ENCODE measurements at places on chromosomes 2 and 18.

- no peak for DNase-seq
Observed at GRCh38 chr2:127342101-127342500, 45.7 kb downstream of the MAP3K2 start.

DNA sequence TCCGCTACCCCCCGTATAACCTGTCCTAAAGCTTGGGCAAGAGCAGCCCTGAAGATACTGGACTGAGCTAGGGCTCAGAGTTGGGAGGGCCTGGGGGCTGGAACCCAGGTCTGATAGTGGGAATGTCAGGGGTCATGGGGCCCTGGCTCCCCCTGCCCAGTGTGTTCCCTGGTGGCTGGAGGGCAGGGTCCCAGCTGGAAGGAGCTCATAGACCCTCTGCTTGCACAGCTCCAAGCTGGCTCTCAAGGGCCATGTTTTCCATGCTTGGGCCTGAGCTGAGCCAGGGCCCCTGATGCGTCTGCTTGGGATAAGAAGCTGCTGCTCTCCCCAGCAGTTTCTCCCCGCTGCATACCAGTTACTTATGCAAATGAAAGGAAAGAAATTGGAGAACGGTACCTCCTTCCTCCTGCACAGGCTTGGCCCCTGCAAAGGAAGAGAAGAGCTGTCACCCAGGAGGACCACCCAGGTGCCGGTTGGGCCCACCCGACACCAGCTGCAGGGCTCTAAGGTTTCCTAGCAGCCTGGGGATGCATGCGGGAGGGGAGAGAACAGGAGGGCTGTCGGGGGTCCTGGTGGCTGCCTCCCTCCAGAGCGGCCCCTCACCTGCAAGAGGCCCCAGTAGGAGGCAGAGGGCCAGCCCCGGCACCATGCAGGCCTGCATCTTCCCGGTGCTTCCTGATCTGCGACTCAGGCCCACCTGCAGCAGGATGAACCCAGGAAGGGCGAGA is 628 bp downstream of the OTOS start:
- DNase-seq: no peak

- no peak for DNase-seq
Observed at GRCh38 chr2:15010346-15010745, 377.8 kb downstream of the LRATD1 start.

GRCh38 chr18:13463526-13464210 is 245.1 kb downstream of the LDLRAD4 start:
- DNase-seq: no peak

GRCh38 chr18:78128004-78128403 is 851.6 kb upstream of the SALL3 start:
- no peak for DNase-seq

- no peak for DNase-seq
Observed at GRCh38 chr2:110740747-110741349, 8.5 kb downstream of the ACOXL start.

DNA sequence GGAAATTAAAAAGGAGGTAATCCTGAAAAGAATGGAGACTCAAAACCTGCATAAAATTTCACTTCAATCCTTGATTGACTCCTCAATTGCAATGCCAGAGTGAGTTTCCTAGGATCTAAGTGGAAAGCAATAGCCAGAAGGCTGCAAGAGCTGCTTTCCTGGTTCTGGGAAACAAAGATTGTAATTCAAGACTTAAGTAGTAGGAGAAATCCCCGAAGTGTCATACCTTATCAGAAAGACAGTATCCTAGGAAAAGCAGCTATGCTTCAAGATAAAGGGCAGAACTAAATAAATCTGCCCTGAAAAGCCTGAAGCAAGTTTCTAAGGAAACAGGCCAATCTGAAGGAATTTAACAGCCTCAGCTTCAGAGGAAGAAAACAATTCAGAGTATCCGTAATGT is 390.2 kb downstream of the DSC3 start:
- no peak for DNase-seq

DNA sequence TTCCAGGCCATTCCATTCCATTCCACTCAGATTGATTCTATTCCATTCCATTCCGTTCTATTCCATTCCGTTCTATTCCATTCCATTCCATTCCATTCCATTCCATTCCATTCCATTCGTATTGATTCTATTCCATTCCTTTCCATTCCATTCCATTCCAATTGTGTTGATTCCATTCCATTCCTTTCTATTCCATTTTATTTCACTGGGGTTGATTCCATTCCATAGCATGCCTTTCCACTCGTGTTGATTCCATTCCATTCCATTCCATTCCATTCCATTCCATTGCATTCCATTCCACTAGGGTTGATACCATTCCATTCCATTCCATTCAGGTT is 1142.3 kb downstream of the RPIA start:
- DNase-seq: no peak

DNA sequence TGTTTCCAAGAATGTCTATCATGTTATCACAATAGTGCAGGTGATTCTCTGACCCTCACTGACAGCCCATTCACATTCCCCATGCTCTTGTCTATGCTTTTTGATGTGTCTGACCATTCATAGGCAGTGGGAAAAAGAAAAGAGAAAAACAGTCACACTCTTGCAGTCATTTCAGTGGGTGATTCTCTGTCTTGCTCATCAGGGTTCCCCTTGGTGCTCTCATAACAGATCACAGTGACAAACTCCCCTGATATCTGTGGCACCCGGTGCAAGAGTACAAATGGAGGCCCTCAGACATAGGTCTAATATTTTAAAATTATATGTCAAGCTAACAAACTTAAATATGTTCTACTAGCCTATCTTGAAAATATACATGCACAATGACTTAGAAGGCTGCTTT is 72.7 kb upstream of the PPP1CB start:
- no peak for DNase-seq

DNA sequence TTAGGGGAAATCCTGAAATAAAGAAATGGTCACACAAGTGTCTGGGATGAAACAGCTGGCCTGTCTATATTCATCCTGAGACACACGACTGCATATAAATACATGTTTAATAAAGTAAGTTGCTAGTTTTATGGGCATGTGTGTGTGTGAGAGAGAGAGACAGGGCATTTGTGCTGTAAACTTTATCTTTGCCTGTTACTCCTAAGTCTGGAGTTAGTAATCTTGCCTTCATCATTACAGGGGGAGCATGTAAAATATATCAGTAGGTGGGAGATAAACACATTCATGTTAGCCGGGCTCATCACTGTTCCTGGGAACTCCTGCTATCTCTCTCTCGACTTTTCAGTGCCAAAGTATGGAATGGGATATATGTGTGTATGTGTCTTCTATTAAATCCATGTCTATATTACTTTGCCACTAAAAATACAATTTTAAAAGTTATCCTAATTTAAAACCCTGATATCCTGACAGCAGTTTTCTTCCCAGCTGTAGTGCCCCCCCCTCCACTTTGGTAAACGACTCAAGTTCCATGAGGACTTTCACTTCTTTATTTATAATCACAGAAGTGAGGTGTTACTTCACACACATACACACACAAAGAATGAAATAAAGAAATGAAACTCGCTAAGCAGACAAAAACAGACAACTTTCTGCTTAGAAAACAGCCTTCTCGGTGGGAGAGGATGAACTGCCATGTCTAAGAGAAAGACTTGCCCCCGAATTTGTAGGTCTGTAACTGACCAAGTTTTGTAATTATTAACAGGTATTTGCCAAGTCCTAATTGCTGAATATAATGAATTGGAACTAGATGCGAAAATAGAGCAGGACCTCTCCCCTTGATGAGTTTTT is 947 bp downstream of the ZEB2 start:
- DNase-seq: no peak

GRCh38 chr2:228689053-228689452 is 507.6 kb upstream of the SPHKAP start:
- no peak for DNase-seq

GRCh38 chr2:156852681-156853080 is 404.8 kb upstream of the GALNT5 start:
- no peak for DNase-seq

Measured in D721Med (cell line).